ENCODE measurements at places on chromosomes 2 and 18. TPM values are rescaled to one million over a fixed set of nuclear protein-coding genes. Genes with fewer than 3 reads are reported as not detected.
A peak's percentile ranks its signal among the peaks of the same experiment; 100 is the strongest.

TUBA4B gene
- total RNA-seq = not detected

CDK15 gene
- total RNA-seq = not detected

RFX8 gene
- not detected for total RNA-seq

HRH4 gene
- total RNA-seq = not detected

FLACC1 gene
- total RNA-seq = 13.2 TPM

RNF152 gene
- total RNA-seq = 0.07 TPM

DNA sequence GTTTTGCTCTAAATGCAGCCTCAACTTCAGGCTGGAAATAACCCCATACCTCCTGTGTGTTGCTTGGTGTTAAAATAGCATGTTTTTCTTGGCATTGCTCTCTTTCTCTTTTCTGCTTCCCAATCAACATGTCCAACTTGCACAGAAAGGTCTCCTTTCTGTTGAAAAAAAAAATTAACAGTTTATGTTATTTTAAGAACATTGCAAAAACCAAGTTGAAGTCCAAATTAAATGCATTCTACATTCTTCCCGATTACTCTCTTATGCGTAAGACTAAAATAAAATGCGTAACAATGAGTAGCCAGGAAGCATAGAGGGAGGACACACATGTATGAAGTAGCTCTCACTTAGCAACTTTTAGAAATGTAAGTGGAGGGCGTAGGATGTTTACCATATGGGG is 1406.1 kb upstream of the NXPH2 start:
- H3K27ac ChIP-seq = no peak overlapping the region
- DNase-seq = no peak
- H3K27me3 ChIP-seq = no peaks in the 10 kb centered on the region
- H3K4me1 ChIP-seq = no peaks in the 10 kb centered on the region
- H3K4me3 ChIP-seq = no peak overlapping the region

- no peak overlapping the region for H3K4me3 ChIP-seq
- H3K4me1 ChIP-seq = no peaks in the 10 kb centered on the region
- H3K27ac ChIP-seq = no peak overlapping the region
- no peaks in the 10 kb centered on the region for H3K36me3 ChIP-seq
Measured at GRCh38 chr2:221318376-221319130, 253.6 kb downstream of the EPHA4 start.

DNA sequence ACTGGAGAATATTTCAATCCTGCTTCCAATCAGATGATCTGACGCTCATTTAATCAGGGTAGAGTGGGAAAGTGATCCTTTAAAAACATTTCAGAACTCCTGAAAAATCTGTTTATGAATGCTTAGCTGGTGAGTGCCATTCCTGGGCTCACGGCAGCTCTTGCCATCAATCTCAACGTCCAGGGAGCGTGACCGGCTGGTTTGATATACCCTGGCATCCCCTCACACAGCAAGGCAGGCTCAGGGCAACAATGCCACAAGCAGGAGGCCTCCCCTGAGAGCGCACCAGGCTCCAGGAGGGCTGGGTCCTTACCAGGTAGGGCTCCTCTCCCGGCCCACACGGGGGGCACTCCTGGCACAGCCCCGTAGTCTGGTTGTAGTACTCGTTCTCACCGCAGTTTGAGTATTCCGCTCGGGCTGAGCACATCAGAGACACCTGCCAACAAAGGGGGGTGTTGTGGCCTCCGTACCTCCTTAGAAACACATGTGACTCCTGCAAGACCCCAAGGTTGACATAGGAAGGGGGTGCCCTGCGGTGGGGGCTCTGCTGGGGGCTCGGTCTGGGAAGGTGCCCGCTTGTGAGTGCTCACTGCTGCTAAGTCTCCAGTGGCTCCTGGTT is 59.1 kb downstream of the EDAR start:
- no peaks in the 10 kb centered on the region for H3K27me3 ChIP-seq
- H3K27ac ChIP-seq = no peak overlapping the region
- no peaks in the 10 kb centered on the region for H3K4me1 ChIP-seq

DNA sequence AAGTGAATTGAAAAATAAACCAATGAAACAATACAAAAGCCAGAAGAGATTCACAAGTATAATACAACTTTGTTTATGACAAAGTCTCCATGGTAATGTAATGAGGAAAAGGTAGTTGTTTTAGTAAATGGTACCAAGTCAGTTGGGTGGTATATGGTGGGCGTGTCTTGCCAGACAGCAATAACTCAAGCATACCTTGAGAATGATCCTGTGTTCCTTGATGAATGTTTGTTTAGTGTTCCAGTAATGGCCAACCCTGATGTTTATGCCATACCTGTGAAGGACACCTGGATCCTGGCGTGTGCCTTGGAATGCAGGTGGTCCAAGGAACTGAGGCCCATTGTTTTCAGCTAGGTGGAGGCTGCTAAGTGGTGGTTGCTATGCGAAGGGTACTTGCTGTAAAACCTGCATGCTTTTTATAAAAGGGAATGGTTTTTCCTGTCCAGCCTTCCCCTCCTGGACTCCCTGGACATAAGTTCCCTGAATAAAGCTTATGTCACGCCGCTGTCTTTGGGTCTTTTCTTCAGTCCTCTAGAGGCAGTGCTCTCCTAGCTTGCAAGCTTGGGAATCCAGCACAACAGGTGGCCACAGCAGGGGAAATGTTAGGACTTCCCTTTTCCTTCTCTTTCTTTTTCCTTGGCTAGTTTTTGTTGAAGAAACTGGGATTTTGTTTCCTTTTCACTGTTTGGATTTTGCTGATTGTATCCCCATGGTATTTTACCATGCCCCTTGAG is 54.7 kb downstream of the MTA3 start:
- H3K27me3 ChIP-seq = no peaks in the 10 kb centered on the region
- no peak overlapping the region for H3K4me3 ChIP-seq
- H3K36me3 ChIP-seq = peaks cover 40% of the 10 kb centered on the region
- no peak for DNase-seq
- H3K4me1 ChIP-seq = no peaks in the 10 kb centered on the region

- H3K27ac ChIP-seq = no peak overlapping the region
- no peaks in the 10 kb centered on the region for H3K36me3 ChIP-seq
- no peaks in the 10 kb centered on the region for H3K4me1 ChIP-seq
- DNase-seq = peak; percentile 84
- no peaks in the 10 kb centered on the region for H3K27me3 ChIP-seq
- no peak overlapping the region for H3K4me3 ChIP-seq
Measured at GRCh38 chr2:213246497-213247281, 37.6 kb upstream of the SPAG16 start.

DNA sequence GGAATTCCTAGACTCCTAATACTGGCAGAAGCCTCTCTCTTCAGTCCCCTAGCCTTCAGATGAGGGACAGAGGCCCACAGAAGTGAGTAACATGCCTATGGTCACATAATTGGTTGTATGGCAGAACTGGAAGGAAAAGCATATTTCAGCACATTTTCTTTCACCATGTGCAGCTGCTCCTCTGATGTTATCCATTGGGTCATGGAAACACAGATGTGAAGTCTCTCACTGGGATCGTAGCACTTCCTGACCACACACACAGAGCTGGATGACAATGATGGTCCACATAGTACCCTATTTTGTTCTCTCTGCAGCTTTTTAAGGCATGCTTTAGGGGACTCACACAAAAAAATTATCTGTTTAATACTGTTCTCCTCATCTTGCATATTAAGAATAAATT is 24.5 kb downstream of the MYO3B start:
- peaks cover 2% of the 10 kb centered on the region for H3K27me3 ChIP-seq
- H3K4me3 ChIP-seq = no peak overlapping the region
- DNase-seq = no peak
- H3K27ac ChIP-seq = no peak overlapping the region
- H3K36me3 ChIP-seq = 0 out of 2 replicates have a peak, but pooled peaks cover 3% of the 10 kb centered on the region
- no peaks in the 10 kb centered on the region for H3K4me1 ChIP-seq

DNA sequence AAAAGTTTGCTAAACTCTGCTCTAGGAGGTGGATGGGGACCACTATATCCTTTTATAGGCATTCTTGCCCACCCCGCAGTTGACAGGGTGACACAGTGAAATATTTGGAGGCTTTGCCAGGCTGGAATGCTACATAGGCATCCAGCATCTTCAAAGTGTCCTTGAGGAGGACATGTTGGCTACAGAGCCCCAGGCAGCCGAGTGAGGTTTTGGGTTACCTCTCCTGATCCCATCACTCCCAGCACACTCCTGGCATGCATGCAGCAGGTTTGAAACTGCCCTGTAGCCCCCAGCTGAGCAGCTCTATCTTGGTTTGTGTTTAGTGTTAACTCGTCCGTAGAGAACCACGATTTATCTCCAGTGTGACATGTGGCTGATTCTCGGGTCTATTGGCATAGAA is 7.3 kb downstream of the FOSL2 start:
- H3K27ac ChIP-seq = no peak overlapping the region
- no peaks in the 10 kb centered on the region for H3K27me3 ChIP-seq
- H3K4me1 ChIP-seq = no peaks in the 10 kb centered on the region
- no peak overlapping the region for H3K4me3 ChIP-seq
- no peak for DNase-seq

GRCh38 chr2:24658531-24659202 is 134.5 kb downstream of the PTRHD1 start:
- H3K4me3 ChIP-seq = no peak overlapping the region
- H3K36me3 ChIP-seq = no peaks in the 10 kb centered on the region
- H3K27me3 ChIP-seq = no peaks in the 10 kb centered on the region
- H3K27ac ChIP-seq = no peak overlapping the region

DNA sequence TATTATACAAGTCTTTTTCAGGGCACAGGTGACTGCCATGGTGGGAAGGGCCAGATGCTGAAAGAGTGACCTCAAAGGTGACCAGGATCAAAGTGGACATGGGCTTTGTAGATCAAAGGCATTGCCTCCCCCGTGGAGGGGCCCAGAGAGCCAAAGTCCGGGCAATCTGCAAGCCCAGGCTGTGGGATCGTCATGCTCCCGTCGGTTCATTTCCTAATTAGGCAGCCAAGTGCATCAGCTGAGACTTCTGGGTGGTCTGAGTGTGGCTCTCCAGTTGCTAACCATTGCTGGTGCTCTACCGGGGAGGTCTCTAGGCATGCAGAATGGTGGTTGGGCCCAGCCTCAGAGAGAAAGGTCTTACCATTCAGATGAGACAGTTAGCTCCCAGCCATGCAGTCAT is 61.6 kb downstream of the TRIB2 start:
- H3K4me1 ChIP-seq = no peaks in the 10 kb centered on the region
- H3K36me3 ChIP-seq = no peaks in the 10 kb centered on the region
- H3K4me3 ChIP-seq = no peak overlapping the region
- no peak for DNase-seq
- H3K27me3 ChIP-seq = peaks cover under 1% of the 10 kb centered on the region

GRCh38 chr18:62183578-62184195 is 3.2 kb downstream of the PIGN start:
- H3K4me1 ChIP-seq = peaks cover 61% of the 10 kb centered on the region
- 0 out of 2 replicates have a peak overlapping the region, but pooled peaks have one; percentile 44 for H3K27ac ChIP-seq
- peak; percentile 88 for DNase-seq
- no peaks in the 10 kb centered on the region for H3K27me3 ChIP-seq

GRCh38 chr2:177332026-177332991 is 60.3 kb upstream of the AGPS start:
- H3K27ac ChIP-seq = no peak overlapping the region
- DNase-seq = peak; percentile 86
- peaks cover 7% of the 10 kb centered on the region for H3K4me1 ChIP-seq
- H3K4me3 ChIP-seq = no peak overlapping the region
- H3K36me3 ChIP-seq = no peaks in the 10 kb centered on the region
